ENCODE measurements at places on chromosomes 12 and 14.

DNA sequence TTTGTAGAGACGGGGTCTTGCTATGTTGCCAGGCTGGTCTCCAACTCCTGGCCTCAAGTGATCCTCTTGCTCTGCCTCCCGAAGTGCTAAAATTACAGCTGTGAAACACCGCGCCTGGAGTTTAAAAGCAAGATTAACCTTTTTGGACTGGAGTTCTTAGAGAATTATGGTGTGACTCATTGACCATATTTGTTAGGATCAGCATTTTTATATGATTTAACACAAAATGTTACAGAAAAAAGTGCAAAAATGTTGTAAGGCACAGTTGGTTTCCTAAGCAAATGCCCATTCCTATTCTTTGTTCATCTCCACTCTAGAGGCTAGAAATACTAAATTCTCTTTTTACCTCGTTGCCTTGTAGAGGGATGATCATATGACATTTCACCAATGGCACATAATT lies 27.6 kb downstream of the SLC35E3 start:
- no peak for DNase-seq

DNA sequence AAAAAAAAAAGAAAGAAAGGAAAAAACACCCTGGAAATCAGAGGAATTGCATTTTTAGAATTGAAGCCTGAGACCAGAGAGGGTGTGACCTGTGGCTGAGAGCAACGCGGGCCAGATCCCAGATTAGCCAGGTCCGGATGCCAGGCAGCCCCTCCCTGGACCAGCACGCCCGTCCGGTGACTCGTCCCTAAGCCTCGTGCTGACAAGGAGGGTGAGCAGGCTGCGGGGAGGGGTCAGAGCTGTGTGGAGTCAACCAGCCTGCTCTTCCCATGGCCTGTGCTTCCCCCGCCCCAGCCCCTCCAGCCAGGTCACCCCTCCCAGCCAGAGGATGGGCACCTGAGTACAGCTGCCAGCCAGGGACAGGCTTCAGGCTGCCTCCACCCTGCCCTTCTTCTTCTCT lies 4.2 kb upstream of the KLC1 start:
- peak; percentile 33 for DNase-seq

DNA sequence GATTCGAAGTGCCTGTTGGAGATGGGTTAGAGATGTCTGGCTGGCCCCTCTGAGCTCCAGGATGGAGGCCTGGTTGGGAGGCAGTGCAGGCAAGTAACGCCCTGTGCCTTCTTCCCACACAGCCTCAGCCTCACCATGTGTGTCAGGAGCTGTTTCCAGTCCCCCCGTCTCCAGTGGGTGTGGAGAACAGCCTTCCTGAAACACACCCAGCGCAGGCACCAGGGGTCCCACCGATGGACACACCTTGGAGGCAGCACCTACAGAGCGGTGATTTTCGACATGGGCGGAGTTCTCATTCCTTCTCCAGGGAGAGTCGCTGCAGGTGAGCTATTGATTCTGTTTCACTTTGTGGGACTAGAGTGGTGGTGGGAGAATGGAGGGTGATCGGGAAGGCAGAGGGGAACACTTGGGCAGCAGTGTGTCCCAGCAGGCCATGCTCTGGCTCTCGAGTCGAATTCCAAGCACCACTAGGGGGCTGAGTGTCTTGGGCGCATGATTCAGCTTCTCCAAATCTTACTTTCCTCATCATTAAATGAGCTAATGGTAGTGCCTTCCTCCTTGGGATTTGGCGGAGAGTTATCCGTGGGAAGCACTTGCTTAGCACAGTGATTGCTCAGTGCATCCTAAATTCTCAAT lies 6.8 kb downstream of the ACAD10 start:
- no peak for DNase-seq

- DNase-seq = no peak
Measured at GRCh38 chr12:9372202-9372601, 164.0 kb upstream of the PZP start.

DNA sequence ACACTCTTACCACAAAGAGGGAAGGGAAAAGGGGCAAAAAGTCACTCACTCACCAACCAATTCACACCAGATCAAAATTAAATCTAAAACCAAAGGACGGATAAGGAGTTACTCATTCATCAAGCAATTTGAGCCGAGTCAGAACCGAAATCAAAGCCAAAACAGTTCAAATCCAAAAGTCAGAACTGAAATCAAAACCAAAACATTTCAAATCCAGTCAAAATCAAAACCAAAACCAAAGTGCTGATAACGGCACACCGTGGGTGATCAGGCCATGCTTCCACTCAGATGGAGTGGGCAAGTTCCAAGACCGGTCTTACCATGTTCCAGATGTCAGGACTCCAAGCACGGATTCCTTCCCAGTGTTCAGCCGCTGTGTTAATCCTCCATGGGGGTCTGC lies 139.5 kb downstream of the SLC38A6 start:
- DNase-seq = no peak

DNA sequence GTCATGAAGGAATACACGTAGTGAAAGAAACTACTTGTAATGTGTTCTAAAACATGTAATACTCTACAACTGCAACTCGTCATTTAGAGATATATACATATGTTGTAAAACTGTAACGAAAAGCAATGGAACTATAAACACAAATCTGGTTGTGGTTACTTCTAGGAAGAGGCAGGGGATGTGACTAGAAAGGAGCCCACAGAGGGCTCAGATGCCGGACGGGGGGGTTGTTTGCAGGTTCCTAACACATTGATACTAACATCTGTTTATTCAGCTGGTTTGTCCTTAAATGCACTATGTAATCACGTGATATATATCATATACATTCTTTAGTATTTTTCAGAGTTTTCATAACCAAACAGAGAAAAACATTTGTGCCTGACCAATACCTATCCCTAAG lies 16.1 kb upstream of the ANHX start:
- DNase-seq = no peak

GRCh38 chr12:18926188-18926587 lies 188.3 kb downstream of the CAPZA3 start:
- DNase-seq = no peak

DNA sequence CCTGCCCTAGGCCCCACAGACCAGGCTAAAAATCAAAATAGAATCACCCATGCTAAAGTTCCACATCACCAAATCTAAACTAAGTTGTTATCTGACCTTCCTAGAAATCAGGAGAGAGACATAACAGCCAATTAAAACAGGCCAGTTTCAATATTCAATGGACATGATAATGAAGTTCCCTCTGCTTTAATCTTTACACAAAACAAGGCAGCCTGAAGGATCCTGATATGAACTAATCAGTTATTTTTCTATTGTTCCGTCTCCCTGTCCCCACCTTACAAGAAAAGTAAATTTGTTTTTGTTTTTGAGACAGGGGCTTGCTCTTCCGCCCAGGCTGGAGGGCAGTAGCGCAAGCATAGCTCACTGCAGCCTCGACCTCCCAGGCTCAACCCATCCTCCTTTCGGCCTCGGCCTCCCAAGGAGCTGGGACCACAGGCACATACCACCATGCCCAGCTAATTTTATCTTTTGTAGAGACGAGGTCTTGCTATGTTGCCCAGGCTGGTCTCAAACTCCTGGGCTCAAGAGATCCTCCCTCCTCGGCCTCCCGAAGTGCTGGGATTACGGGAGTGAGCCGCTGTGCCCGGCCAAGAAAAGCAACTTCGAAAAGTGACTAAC lies 5.4 kb upstream of the CEBPE start:
- no peak for DNase-seq

DNA sequence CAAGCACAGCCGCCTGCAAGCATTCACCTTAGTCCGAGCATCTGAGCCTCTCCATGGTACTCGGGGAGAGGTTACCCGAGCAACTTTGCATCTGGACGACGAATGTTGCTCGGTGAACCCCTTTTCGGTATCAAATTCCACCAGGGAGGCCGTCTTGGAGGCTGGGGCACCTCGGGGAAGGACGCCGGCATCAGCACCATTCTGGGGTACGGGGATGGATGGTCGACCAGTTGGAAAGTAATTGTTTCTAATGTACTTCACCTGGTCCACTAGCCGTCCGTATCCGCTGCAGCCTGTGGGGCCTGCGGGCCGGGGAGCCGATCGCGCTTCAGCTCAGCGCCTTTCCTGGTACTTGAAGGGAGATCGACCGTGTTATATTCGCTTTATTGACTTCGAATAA lies 161.7 kb upstream of the RTL1 start:
- DNase-seq = no peak

DNA sequence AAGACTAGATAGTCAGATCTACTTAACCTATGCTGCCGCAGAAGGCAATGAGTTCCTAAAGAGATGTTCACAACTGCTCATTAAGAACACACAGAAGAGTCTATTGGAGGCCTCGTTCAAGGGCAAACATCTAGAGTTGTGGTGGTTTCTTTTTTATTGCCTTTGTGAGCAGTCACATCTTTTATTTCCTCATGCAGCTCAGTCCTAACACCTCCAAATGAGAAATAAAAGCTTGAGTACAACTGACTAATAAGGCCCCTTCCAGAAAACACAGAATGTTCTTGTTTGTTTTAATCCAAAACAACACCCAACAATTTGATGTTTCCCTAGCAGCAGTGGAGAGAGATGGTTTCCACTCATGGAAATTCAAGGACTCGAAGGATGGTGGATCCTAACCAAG lies 123.5 kb upstream of the NOS1 start:
- no peak for DNase-seq

- DNase-seq = no peak
Measured at GRCh38 chr14:31660728-31661127, 99.5 kb downstream of the NUBPL start.

GRCh38 chr12:88418856-88419497 lies 161.3 kb downstream of the KITLG start:
- no peak for DNase-seq

GRCh38 chr12:108935159-108935763 lies 55.4 kb downstream of the DAO start:
- DNase-seq = no peak

- no peak for DNase-seq
Measured at GRCh38 chr12:4137441-4137840, 136.1 kb upstream of the CCND2 start.

GRCh38 chr12:90368081-90368480 lies 586.9 kb downstream of the CCER1 start:
- DNase-seq = no peak

DNA sequence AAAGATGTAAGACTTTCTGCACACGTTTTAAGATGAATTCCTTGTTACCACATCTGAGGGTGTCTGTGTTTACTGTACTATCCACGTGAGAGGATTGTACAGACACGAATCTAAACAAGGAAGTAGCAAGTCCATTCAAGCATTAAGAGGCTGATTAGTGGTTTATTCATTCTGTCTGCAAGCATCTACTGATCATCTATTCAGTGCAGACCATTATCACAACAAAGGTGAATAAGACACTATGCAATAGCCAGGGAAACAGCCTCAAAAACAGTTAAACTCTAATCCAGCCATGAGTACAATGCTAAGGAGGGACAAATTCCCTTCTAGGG lies 111.6 kb upstream of the PZP start:
- DNase-seq = no peak

DNA sequence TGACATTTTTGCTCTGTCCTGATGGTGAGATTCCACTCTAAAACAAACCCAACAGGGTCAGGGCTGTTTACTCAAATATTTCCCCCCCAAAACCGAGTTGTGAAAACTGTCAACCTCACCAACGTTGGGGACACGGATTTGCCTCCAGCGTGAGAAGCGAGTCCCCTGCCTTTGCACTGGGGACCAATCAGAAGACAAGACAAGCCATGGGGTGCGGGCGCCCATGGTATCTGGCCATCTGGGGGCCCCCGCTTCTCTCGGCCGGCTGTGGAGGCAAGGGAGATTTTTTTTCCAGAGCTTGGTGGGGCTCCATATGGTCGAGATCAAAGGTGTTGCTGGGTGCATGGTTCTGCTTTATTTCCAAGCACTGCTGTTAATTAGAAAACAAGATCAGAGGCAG lies 272.1 kb downstream of the BCL11B start:
- DNase-seq = no peak

GRCh38 chr12:50580436-50580835 lies 75.7 kb downstream of the DIP2B start:
- no peak for DNase-seq

GRCh38 chr12:109822951-109823411 lies 10.2 kb downstream of the TRPV4 start:
- peak; percentile 85 for DNase-seq

DNA sequence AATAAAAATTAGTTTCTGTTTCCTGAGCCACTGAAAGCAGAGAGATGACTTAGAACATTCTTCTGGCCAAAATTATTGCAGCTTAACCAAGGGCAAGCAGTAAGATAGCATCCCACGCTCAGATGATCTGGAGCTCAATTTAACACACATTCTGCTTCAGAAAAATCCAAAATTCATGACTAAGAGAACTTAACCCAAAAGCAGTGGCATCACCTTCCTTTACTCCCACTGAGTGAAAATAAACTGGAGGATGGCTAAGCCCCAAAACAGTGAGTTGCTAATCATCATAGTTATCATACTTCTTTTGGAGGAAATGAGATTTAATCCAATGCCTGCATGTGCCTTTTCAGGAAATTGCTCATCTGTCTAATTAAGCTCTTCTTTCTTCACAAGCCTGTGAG lies 195.4 kb downstream of the DUSP6 start:
- DNase-seq = no peak

DNA sequence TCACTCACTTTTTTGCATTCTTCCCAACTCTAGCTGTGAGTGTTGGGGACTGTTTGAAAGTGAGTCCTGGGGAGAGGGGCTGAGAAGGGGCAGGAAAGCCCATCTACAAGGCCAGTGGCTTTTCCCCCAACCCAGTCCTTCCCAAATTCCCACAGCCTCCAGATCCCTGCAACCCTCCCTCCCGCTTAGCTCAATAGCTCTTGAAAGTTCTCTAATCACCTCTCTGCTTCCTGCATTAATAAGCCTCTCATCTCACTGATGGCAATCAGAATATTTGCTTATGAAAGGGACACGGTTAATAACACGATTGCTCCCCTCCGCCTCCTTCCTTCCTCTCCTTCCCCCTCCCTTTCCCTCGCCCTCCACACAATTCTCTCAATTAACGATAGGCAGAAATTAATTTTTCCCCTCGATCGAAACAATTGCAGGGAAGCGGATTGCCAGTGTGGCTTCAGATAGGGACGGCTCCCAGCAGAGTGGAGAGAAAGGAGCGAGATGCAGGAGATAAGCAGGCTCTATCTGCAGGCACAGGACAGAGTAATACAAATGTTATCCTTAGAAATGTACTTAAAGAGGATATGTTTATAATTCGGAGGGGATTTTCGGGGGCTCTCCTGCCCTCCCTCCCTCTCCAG lies 15.1 kb upstream of the GPATCH2L start:
- DNase-seq = no peak

DNA sequence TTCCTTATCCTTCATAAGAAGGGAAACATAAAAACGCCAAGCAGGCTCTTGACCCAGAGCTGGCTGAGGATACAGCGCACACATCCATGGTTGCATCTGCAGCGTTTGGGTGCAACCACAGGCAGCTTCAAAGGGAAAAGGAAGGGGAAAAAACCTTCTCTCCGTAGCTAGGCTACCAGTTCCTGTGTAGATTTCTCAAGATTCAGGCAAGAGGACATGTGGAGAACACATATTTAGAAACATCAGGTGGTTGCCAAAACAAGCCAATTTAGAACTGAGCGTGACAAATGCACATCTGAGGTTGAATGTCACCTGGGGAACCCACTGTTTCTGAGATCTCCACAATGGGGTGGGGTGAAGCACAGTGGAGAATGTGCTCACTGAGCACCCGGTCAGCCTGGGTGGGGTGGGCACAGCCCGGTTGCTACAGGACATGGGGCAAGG lies 78.3 kb upstream of the BDKRB2 start:
- no peak for DNase-seq

GRCh38 chr12:46267825-46268582 lies 839 bp downstream of the SLC38A1 start:
- peak; percentile 11 for DNase-seq

Data from prostate gland (tissue), 2 donors.